ENCODE measurements at places on chromosomes 1 and 21.
A peak's percentile ranks its signal among the peaks of the same experiment; 100 is the strongest.

- no peak for DNase-seq
Measured at GRCh38 chr1:2388004-2388913, 3.1 kb downstream of the MORN1 start.

- DNase-seq, result no peak
Measured at GRCh38 chr1:109392037-109392787, 5.5 kb downstream of the SORT1 start.

DNA sequence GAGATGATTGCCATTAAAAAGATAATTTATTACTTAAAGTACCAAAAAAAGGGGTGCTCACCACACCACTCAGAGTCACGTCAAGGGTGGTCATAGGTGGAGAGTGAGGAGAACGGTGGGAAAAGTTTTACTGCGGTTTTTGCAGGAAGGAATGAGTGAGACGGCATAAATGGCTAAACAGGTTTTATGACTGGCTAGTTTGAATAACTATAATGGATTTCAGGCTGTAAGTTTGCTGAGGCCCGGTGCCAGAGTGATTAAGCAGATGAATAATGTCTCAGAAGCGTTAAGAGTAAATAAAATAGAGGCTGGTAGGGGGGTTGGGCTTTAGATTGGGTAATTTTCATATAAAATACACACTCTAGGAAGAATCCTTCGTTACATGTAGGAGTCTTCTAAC, 1337.8 kb downstream of the AMY1C start:
- no peak for DNase-seq

DNA sequence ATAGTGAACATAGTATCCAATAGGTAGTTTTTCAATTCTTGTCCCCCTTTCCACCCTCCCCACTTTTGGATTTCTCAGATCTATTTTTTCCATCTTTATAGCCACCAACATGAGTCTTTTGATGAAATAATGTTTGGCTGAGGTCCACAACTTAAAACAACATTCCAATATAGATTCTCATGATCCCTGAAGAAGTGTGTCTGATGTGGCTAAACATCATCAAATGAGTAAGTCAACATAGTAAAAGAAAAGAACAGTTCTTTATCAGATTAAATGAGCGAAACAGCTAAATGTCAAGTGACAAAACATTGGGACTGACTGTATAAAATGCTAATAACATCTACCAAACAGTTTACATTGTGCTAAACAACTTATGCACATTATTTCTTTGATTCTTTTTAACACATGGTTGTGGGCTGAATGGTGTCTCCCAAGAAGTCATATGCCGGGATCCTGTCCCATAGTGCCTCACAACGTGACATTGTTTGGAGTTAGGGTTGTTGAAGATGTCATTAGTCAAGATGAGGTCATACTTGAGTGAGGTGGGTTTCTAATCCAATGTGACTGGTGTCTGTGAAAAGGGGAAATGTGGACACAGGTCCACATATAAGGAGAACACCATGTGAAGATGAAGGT, 453.6 kb downstream of the LTN1 start:
- DNase-seq, result no peak

DNA sequence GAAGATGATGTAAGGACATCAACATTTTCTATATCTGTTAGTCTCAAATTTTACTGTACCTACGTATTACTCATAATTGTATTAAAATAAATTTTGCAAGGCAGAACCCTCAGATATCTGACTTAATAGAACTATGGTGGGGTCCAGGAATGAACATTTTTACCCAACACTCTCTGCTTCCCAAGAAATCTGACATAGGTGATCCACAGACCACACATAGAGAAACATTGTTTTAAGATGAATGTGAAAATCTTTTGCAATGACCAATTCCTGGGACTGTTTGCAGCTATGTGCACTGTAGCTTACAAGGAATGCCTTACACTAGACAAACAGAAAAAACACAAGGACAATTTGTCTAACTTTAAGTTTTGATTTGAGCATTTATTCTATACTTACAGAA, 645.6 kb upstream of the ADGRL2 start:
- no peak for DNase-seq

- DNase-seq, result no peak
Measured at GRCh38 chr1:45331436-45332345, 5.0 kb downstream of the HPDL start.

DNA sequence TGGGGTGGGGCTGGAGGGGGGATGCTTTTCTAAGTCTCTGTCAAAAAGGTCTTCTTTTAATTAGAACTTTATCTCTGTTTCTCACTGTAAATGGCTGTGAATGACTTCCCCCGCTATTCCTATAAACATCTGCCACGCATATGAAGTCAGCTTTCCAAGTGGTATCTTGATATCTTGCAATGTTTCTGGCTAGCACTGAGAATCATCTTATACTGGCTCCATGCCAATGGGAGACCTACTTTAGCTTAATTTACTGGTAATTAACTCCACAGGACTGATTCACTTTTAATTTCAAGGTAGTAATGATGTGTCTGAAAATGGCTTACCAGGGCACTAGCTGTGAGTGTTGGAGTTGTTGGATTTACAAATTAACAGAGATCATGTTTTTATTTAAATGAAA, 4.3 kb downstream of the GPR88 start:
- DNase-seq, result no peak

DNA sequence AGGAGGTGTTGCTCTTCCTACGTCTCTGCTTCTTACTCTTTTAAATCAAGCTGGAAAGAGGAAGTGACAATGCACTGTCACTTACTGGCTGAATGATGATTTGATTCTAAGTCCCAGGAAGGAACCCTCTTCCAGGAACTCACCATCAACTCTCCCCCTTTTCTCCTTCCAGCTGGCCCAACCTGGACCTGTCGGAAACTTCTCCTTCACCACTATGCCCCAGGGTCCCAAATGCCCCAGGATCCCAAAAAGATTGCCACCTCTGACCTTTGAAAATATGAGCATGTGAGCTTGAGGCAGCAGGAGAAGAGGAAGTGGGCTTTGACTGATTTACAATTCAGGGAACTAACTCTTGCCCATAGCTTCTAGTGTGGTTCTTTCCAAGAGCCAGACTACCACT, 5.3 kb upstream of the ADAMTS5 start:
- no peak for DNase-seq

DNA sequence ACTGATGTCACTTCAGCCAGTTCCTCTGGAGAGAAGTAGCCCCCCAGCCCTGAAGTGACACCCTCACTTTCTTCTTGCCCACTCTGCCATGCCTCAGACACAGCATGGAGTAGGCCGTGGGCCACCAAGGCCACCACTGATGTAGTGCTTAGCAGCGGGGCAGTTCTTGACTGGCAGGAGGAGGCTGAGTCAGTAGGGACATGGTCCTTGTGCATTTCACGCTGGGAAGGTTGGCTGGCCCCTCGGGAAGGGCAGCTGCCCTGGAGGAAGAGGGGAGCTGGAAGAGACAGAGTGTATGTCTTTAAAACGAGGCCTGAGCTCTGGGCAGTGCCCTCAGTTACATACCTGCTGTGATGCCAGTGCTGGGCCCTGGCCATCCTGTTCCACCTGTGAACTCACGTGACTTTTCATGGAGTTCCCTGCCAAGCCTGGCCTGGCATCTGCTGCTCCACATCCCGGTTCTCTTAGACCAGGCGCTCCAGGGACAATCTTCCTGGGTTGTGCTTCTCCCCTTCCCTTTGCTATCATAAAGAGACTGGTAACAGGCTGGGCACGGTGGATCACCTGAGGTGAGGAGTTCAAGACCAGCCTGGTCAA, 158.6 kb upstream of the TMEM51 start:
- no peak for DNase-seq

- DNase-seq, result no peak
Measured at GRCh38 chr1:9305216-9305615, 12.5 kb downstream of the SPSB1 start.

- DNase-seq, result no peak
Measured at GRCh38 chr1:43296207-43296606, 4.6 kb upstream of the TIE1 start.

- DNase-seq, result no peak
Measured at GRCh38 chr1:80218112-80218511, 1211.6 kb upstream of the ADGRL4 start.

- DNase-seq, result no peak
Measured at GRCh38 chr1:37433171-37433570, 41.2 kb upstream of the ZC3H12A start.

DNA sequence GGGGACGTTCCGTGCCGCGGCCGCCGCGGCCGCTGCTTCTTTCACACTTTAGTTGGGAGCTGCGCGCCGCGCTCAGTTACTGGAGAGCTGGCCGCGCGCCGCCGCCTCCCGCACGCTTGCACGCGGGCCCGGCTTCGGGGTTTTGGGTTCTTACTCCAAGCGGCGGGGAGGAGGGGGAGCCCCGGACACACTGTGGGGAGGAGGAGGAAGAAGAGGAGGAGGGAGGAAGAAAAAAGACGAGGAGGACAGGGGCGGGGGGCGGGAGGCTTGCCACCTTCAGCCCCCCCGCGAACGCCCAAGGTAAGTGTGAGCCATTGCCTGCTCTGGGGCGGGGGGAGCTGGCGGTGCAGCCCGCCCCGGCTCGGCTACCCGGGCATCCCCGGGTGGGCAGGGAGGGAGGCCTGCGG, 243 bp downstream of the C1orf21 start:
- DNase-seq, result no peak

DNA sequence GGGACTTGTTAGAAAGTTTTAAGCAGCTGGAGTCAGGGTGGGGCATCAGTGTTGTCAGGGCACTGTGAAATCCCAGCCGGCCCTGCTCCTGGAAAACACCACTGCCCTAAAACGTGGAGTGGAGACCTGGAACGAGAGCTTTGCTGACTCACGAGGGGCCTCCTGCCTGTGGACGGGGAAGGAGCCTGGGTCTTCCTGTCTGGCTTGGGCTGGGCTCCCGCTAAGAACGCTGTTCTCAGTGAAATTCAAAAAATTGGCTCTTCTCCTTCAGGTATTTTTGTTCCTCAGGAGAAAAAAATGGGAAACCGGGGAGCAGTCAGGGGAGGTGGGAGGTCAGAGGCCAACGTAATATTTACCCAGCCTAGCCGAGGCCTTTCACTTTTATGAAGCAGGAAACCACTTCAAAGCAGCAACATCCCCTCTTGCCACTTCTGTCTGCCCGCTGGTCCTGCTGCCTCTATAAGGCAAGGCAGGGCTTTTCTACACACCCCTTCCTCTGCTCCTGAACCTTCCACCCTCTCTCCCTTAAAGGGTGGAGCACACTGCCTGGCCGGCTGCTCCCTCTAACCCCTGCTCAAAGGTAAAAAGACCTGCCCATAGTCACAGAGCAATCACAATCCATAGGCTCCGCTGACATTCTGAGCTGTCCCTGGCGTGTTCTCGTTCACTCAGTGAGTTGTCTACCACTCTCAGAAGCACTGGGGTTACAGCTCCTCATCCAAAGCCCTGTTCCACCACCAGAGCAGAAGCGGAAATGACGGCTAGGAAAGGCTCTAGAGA, 8.0 kb downstream of the PLXNA2 start:
- no peak for DNase-seq

DNA sequence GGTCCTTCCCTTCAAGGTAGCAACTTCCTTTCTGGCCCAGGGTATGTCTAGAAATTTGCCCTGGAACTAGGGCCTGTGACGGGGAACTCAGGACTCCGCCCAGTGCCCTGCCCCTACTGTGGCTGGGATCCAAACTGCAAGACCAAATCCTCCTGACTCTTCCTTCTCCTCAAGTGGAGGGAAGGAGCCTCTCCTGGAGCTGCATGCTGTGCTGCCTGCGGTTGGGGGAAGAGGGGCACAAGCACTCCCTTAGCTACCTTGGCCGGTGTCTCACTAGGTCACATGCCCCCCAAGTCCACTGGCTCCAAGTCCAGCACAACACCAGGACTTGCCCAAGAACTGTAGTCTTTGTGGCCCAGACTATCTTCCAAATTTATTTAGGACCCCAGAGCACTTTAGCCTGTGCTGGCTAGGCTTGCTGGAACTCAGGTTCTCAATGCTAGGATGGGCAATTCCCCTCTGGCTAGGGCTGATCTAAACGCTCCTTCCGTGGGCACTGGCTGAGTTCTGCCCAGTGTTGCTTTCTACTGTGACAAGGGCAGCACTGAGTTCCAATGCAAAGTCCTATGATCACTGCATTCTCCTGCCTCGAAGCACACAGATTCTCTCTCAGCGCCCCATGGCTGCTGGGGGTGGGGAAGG, 12.2 kb downstream of the ADSS2 start:
- no peak for DNase-seq

DNA sequence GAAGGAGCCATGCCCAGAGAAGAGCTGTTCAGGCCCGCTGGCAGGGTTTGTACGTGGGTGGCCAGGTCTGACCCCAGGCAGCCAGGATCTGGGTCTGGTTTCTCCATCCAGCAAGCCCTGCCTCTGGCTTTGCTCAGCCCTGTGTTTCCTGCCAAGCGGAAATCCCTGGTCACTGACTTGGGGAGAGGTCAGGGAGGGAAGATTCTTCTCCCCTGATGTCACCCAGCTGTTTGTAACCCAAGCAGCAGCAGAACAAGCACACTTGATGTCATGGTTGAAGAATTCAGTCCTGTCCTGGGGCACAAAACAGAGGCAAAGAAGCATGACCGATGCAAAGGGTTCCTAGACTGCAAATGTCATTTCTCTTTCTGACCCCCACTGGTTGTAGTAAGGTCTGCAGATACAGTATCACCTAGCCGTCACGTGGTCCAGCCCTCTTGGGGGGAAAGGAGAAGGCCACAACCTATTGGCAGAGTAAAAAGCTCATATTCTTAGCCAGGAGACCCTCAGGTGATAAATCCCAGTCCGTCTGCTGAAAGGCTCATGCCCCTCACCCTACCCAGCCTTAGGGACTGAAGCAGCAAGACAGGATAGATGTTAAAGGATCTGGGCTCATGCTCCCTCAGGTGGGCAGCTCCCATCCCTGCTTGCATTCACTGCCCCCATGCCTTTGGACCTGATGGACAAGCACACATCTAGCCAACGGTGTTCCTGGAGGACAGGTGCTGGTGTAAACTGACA, 120.9 kb downstream of the SYT2 start:
- DNase-seq, result no peak

- no peak for DNase-seq
Measured at GRCh38 chr1:203178821-203179666, 3.4 kb upstream of the MYBPH start.

- DNase-seq, result no peak
Measured at GRCh38 chr1:37739222-37739621, 25.7 kb downstream of the EPHA10 start.

DNA sequence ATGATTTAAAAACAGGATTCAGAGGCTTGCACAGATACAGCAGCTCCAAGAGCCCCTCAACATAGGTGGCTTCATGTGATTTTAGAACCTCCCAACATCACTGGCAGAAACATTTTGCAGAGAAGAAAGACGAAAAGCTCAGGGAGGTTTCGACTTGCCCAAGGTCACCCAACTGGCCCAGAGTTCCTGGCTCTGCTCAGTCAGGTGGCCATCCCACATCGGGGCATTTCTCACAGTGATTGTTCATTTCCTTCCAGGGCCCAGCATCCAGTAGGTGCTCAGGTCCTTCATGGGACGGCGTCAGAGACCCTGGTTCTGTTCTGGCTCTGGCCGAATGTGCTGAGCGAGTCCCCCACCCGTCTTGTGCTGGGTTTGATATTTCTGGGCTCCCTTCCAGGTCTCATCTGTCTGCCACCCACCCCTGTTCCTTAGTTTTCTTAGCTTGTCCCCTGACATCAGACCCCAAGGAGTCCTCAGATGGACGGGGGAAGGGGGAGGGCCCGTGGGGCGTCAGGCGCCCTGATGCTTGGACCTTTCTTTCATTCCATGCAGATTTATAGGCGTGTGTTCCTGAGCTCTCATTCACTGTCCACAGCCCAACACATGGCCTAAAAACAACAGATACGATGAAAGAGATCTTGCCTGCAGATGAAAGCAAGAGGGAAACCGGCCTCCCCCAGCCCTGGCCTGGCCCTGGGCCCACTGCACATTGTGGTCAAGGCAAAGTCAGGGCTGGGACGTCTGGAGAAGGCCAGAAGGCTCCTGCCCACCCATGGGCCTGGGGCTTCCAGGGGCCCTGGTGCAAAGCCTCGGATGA, 123.1 kb upstream of the ZBTB40 start:
- no peak for DNase-seq

- peak; percentile 27 for DNase-seq
Measured at GRCh38 chr1:84365225-84366221, 32.8 kb upstream of the DNASE2B start.
